ENCODE measurements at places on chromosomes 4 and X.

DNA sequence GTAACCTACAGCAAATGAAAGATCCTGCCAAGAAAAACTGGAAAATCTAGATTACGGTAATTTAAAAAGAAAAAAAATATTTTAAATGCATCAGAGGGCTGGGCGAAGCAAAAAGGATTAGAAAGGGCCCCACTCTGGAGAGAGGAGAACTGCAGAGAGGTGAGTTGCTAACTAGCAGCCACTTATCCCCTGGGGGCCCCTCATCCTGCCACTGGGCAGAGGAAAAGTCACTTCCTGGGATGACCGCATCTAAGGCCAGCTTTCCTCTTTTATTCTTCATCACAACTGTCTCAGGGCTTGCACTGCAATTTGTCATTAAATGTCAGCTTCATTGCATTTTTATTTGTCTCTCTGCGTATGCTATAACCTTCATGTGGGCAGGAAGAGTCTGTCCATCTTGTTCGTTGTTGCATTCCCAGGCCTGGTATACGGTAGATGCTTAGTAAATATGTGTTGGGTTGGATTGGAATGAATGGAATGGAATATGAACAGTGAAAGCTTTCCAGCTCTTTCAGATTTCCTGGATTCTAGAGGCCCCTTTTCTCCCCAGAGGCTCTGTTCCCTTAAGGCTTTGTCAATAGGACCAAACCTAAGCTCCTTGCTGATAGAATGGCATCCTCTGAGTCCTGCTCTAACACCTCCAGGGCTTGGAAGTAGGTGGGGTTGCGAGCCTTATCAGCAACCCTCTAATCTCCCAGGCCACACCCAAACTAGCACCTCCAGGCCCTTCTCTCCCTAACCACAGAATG is 58.9 kb downstream of the TLR10 start:
- DNase-seq: no peak

DNA sequence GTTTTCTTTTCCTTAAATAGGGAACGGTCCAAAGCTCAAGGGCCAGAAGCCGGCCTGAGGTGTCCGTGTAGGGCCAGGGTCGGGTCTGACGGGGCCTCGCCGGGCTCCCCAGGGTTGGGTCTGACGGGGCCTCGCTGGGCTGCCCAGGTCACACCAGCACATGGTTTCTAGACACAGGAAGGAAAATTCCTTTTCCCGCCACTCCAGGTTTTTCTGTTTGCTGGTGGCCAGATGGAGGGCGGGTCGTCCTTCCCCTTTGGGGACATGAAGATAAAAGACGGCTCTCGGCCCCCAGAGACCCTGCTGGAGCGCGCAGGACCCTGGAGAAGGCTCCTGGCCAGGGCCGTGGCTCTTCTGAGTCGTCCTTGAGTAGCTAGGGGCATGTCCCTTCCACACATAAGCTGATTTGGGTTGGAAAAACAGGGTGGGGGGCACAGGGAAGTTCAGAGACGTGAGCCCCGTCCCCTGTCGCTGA is 35.1 kb downstream of the PIGG start:
- DNase-seq: no peak

- DNase-seq: no peak
These were observed 517.4 kb downstream of the RAB28 start for GRCh38 chr4:12966726-12967125.

GRCh38 chrX:120452131-120452530 is 17.0 kb downstream of the LAMP2 start:
- DNase-seq: no peak

DNA sequence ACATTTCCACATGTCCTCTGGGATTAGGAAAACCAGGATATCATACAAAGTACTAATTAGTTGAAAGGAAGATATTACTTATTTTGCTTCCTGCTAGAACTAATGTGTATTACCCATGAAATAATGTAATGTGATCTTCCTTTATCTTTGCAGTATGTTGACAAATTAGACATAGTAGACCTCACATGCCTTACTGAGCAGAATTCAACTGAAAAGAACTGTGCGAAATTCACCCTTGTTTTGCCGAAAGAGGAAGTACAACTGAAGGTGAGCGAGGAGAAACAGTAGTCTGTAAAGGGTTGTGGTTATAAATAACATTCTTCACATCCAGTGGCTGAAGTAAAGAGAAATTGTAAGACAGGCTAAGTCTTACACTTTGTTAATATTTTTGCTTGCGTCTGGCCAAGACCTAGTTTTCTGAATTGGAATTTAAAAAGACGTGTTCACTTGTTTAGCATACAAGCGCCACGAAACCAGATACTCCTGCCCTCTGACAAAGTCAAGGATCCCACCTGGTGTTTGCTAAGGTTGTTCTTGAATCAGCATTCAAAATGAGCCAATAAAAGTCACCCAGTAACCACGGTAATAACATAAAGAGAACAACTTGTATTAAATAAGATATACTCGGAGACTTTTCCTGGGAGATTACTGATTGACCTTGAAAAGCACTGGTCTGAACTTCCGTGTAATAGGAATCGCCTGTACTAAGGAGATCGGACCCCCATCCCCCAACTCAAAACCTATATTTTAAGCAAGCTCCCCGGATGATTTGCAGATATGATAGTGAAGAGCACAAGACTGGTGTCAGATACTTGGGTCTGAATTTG is 16.9 kb downstream of the STAP1 start:
- no peak for DNase-seq
